ENCODE measurements at places on chromosomes 7 and 10.

DNA sequence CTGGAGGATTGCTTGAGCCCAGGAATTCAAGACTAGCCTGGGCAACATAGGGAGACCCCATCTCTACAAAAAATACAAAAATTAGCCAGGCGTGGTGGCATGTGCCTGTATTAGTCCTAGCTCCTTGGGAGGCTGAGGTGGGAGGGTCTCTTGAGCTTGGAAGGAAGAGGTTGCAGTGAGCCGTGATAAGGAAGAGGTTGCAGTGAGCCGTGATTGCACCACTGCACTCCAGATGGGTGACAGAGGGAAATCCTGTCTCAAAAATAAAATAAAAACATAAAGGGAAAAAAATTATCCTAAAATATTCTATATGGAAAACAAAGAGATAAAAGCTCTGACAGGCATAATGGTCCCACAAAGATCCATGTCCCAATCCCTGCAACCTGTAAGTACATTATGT, 87.9 kb upstream of the KAT6B start:
- no peak for DNase-seq

- no peak for DNase-seq
Observed at GRCh38 chr7:17626235-17626634, 314.1 kb downstream of the SNX13 start.

GRCh38 chr10:12191715-12192114, 4.0 kb downstream of the NUDT5 start:
- DNase-seq = no peak

- DNase-seq = no peak
Observed at GRCh38 chr10:129864601-129865126, 99.4 kb downstream of the EBF3 start.

Data from substantia nigra (tissue), 51 donors.